ENCODE measurements at places on chromosomes 7 and 10. TPM values are rescaled to one million over a fixed set of nuclear protein-coding genes. Genes with fewer than 3 reads are reported as not detected.
A peak's percentile ranks its signal among the peaks of the same experiment; 100 is the strongest.

DNA sequence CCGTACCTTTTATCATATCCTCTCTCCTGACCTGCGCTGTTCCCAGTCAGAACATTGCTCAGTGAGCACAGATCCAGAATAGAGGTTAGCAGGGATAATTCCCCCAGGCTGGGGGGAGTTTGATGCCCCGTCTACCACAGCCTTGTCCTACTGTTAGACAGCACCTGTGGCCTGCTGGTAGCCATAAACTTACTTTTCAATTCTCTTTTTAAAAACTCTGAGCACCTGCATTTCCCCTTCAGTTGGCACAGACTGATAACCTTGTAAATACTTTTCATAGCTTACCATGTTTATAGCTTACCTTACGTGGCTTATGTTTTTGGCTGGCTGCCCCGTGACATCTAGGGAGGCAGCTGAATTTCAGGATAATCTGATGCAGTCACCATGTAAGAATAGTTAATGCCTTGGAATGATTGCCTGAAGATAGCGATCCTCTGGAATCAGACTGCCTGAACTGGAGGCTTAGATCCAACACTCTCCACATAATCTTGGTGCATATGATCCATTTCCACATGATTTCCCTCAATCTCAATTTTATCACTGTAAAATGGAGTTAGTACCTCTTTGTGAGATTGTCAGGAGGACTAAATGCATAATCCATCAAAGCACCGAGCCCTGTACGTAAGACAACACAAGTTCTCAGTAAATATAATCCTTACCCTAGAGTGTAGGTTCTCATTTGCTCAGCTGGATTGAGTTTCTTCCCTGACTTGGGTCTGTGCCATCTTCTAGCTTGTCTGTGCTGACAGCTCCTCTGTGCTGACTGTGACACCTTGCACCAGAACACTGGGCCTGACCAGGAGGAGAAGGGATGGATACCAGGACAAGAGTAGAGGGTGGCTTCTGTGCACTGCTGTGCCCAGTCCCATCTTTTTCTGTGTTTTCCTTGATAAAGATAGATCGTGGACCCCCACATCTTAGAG is 111.7 kb upstream of the GJD4 start:
- peak; percentile 38 for DNase-seq

DNA sequence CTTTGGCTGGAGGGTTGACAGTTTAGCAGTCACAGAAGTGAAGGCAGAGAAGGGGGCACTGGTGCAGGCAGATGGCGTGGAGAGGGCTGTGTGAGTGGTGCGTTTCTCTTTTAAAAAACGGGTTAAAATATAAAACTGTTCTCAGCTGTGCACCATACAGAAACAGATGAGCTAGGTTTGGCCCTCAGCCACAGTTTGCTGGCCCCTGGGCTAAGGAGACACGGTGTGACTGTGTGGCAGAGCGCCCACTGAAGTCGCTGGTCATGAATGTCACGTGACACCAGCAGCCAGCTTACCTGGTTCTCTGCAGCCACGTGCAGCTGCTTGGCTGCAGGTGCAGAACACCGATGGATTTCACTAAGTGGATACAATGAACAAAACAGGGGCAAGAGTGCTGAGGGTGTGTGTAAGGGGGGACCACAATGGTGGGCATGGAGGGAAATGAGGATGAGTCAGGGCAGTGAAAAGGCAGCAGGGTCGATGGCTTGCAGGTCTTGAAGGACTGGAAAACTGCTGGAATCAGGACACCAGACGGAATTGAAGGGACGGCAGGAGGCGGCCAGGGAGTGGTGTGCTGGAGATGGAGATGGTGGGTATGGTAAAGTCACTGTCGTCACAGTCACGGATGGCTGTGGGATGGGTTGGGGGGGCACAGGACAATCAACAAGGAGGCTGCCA is 7.4 kb downstream of the ZNF746 start:
- no peak for DNase-seq

GRCh38 chr7:54908760-54909438 is 109.9 kb upstream of the EGFR start:
- no peak for DNase-seq

- DNase-seq, result no peak
Measured at GRCh38 chr7:139635526-139636302, 112.2 kb downstream of the CLEC2L start.

- DNase-seq, result no peak
Measured at GRCh38 chr7:157436763-157437480, 100.1 kb downstream of the DNAJB6 start.

- no peak for DNase-seq
Measured at GRCh38 chr7:138865843-138866242, 67.8 kb upstream of the ATP6V0A4 start.

- DNase-seq, result no peak
Measured at GRCh38 chr7:55381696-55382095, 16.6 kb downstream of the LANCL2 start.

- DNase-seq, result no peak
Measured at GRCh38 chr10:29908962-29909361, 150.4 kb downstream of the JCAD start.

GRCh38 chr10:121947343-121948330 is 19.8 kb upstream of the ATE1 start:
- no peak for DNase-seq

ANXA8 gene
- total RNA-seq, result not detected

NPY4R2 gene
- total RNA-seq, result 8.1 TPM

TNKS2 gene
- 38.7 TPM for total RNA-seq

ENTPD7 gene
- total RNA-seq, result 6.6 TPM

LRGUK gene
- total RNA-seq, result 0.68 TPM

Measured in transverse colon (tissue), 4 donors.